ENCODE measurements at places on chromosomes 11 and 22. TPM values are rescaled to one million over a fixed set of nuclear protein-coding genes. Genes with fewer than 3 reads are reported as not detected.

The CCDC87 gene
- total RNA-seq: 0.15 TPM

The PKNOX2 gene
- 0.84 TPM for total RNA-seq

The KRTAP5-6 gene
- not detected for total RNA-seq

The KCNQ1OT1 gene
- total RNA-seq: 0.50 TPM

The CNTF gene
- total RNA-seq: 0.34 TPM

The TIMP3 gene
- total RNA-seq: 68.1 TPM

The RNF169 gene
- 7.9 TPM for total RNA-seq

The GDPD4 gene
- not detected for total RNA-seq

The HIC2 gene
- 1.7 TPM for total RNA-seq

The SLC16A8 gene
- not detected for total RNA-seq

The POU2AF3 gene
- total RNA-seq: 0.17 TPM

The OR10A4 gene
- not detected for total RNA-seq

The OR5M10 gene
- not detected for total RNA-seq

The SPDYC gene
- not detected for total RNA-seq

The SMC1B gene
- total RNA-seq: not detected

The CARD10 gene
- 8.9 TPM for total RNA-seq

The FGF19 gene
- total RNA-seq: not detected

The JAML gene
- total RNA-seq: not detected
